Stimulated activated CD4-positive, alpha-beta T cell treated with anti-CD3 and anti-CD28 coated beads, TNF-alpha, amount 100 ng/mL, for 48 hours (primary cell): ENCODE measurements at places on chromosomes 3 and 15.

GRCh38 chr15:23484870-23485269 is 37.8 kb upstream of the GOLGA6L2 start:
- no peak for DNase-seq

GRCh38 chr3:129936757-129937156 is 37.8 kb upstream of the TRH start:
- no peak for DNase-seq

DNA sequence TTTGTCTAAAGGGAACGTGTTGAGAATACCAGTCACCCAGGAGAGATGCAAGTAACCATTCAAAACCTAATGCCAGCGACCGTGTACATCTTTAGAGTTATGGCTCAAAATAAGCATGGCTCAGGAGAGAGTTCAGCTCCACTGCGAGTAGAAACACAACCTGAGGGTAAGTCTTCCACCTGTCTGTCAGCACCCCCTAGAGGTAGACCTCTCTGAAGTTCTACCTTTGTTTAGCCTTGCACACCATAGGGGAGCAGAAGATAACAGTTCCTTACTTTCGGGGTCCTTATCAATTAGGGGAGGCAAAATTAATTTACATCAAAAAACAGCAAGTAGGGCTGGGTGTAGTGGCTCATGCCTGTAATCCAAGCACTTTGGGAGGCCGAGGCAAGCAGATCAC is 124.4 kb downstream of the HCN4 start:
- no peak for DNase-seq

DNA sequence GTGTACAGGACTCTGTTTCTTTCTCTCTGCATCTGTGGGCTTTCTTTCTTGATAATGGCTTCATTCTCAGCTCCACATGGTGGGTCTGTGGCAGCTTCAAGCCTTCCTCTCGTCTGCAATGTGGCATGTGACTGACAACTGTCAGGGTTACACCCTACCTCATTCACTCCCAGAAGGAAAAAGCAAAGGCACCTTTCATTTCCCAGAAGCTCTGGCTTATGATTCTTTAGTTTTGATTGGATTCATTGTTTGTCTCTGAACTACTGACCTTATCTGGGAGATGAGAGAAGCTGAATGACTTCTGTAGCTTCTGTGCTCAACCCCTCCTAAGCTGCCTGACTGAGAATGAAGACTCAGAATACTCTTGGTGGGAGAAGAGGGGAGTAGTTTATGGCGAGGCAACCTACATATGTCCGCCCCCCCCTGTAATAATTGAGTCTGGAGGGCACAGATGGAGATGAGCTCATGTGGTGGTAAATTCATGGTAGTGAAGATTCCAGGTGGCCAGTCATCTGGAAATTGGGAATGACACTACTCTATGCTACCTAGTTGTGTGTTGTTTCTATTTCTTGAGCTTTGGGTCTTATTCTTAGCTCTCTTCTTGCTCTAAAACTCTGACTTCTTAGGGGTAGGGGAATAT is 38.4 kb downstream of the KCNAB1 start:
- DNase-seq = no peak

GRCh38 chr3:104632947-104633346 is 733.8 kb upstream of the ALCAM start:
- DNase-seq = no peak

GRCh38 chr15:60363087-60363549 is 34.7 kb downstream of the ANXA2 start:
- DNase-seq = no peak

- DNase-seq = no peak
These were observed 42.5 kb upstream of the TPM1 start for GRCh38 chr15:62999923-63000561.

GRCh38 chr3:161558236-161558635 is 61.6 kb downstream of the OTOL1 start:
- no peak for DNase-seq

DNA sequence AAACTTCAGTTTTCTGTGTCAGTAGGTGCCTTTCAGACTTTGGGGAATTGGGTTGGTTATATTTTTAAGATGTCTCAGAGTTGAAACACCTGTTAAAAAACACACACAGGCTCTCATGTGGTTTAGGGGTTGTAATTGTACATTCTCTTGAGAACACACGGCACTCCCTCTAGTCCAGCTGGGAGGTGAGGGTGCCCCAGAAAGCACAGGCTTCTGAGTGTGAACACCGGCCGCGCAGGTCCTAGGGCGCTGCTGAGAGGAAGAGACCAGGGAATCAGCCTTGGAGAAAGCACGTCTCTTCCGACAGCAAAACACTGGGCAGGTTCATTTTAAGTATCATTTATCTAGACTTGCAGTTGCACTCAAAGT is 68.0 kb upstream of the RPL35A start:
- DNase-seq = no peak

DNA sequence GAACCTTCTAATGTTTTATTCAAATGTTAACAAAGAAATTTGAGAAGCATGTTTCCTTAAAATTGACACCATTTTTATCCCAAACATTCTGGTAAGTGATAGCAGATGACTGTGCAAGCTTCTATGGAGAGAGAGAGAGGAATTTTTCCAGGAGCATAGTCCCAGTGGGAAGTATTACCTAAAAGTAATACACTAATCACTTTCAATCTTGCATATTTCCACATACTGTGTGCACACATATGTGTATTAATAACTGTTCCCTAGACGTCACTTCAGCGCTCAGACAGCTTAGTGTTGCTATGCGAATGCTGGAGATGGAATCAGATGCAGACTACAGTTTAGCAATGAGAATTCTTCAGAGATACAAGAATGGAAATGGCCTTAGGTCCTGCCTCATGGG is 424.3 kb upstream of the TPRG1 start:
- DNase-seq = no peak

DNA sequence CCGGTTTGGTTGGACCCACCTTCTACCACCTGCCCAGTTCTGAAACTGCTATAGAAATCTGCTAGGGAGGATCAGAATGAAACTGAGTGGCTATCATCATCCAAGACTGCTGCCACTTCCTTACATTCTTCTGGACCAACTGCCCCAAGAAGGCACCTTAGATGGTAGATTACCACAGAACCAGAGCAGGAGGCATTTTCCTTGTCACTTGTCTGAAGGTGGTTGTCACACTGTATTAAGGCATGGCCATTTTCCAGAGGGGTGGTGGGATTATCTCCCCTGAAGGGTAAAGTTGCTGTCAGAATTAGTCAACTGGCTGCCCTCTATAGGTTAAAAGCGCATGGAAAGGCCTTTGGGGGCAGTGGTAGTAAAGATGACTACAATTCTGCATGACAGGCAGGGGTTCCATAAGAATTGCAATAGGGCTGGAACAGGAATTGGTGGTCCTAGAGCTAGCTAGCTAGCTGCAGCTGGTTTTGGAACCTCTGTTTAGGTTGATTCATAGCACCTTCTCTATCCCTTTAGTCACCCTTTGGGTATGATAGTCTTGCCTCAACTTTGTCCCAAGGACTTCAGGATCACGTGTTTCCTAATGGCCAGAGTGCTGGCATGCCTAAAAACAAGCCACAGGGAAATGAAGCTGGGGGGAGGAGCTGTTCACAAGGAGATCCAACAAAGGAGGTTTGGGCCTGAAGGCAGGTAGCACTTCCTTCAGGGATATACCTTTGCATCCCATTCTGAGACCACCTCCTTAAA is 4.8 kb upstream of the CSPG5 start:
- DNase-seq = no peak
